ENCODE measurements at places on chromosomes 1 and 21. TPM values are rescaled to one million over a fixed set of nuclear protein-coding genes. Genes with fewer than 3 reads are reported as not detected.

DNA sequence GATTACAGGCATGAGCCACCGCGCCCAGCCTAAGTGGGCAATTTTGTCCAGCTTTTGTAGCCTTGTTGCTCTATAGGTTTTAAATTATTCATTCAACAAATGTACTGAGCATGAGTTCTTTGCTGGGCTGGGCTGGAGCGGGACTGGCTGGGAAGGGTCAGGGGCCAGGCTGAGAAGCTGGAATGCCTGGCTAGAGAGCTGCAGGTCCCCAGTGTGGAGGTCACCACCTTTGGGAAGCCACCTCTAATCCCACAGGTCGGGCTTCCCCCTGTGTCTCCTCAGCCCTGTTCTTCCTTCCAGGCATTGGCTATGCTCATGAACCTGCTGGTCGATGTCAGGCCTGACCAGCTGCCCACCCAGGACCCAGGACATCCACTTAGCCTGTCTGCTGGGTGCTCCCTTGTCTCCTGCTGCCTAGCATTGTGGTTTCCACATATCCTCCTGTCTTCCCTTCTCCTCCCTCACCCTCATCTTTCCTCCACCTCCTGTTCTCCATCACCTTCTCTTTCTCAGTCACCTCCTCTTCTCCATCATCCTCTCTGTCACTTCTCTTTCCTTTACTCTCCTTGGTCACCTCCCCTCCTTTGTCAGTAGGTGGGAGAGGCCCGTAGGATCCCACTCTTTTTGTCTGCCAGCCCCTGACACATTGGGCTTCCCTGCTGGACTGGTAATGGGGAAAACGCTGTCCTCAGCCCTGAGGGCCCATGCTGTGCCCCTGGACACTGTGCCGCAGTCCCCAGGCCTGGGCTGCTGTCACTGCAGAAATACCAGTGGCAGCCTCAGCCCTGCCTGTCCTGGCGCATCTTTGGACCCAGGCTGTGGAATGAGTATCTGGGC is 23.8 kb downstream of the SERINC2 start:
- no peak for DNase-seq

- no peak for DNase-seq
Observed at GRCh38 chr1:234127026-234127671, 222.7 kb downstream of the SLC35F3 start.

The MATN1 gene
- not detected for total RNA-seq

DNA sequence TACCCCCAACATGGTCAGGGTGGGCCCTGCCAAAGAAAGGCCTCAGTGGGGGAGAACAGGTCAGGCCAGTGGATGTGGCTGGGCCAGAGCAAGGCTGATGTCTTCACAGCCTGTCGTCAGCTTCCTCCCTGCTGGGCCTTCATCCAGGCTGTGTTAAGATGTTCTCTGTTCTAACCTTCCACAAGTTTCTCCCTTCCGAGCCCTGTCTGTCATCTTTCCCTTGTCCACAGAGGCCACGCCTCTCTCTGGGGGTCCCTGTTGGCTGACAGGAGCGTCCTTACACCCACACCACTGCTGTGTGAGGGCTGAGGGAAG is 36.2 kb downstream of the SIM2 start:
- DNase-seq = no peak

The ATF3 gene
- total RNA-seq = 1.4 TPM

GRCh38 chr1:116927049-116927798 is 17.5 kb downstream of the PTGFRN start:
- no peak for DNase-seq

DNA sequence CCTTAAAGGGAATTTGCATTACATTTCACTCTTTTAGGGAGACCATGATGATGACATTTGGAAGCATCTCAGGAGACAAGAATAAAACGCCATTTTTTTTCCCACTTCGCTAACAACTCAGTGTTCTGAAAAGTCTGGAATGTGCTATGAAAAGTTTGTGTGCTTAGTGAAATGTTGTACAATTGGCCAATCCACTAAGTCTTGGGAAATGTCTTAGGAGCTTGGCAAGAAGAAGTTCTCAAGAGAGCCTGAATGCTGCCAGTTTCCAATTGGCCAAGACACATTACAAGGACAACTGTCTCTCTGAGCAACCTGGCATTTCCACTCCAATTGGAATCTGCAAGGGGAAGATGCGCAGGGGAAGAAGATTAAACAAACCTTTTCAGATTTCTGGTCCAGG is 401.8 kb downstream of the RWDD3 start:
- no peak for DNase-seq

DNA sequence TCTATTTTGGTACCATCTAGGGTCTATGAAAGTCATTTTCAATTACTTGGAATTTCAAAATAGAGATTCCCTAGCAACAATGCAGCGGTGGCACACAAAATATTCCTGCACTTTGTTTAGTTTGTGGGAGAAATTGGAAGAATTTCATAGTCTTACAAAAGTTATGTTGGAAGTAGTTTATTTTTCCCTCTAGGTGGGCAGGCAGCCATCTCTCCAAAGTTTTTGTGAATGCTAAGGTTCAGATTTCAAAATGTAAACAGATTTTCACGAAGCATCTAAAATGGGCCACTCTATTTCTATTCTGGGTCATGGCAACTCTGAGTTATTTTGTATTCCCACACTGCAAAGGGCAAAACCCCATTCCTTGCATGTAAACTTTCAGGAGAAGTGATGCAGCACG is 8.0 kb downstream of the SMCP start:
- peak; percentile 24 for DNase-seq

GRCh38 chr21:18801468-18801867 is 397.9 kb upstream of the TMPRSS15 start:
- no peak for DNase-seq

DNA sequence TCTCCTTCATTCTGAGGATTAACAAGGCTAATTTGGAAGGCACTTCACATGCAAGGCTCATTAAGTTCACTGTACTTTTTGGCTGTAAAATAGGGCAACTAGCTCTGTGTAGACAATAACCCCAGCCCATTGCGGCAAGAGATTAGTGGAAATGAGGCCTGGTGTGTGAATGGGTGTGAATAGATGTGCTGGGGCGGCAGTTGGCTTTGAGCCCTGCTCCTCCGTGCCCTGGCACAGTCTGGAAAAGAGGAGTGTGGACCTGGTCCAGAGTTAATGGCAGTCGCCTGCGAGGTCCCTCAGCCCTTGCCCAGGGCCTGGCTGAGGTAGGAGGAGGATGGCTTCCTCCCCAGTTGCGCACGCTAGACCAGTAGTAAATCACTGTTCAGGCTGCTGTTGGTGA is 4.8 kb downstream of the KISS1 start:
- no peak for DNase-seq

DNA sequence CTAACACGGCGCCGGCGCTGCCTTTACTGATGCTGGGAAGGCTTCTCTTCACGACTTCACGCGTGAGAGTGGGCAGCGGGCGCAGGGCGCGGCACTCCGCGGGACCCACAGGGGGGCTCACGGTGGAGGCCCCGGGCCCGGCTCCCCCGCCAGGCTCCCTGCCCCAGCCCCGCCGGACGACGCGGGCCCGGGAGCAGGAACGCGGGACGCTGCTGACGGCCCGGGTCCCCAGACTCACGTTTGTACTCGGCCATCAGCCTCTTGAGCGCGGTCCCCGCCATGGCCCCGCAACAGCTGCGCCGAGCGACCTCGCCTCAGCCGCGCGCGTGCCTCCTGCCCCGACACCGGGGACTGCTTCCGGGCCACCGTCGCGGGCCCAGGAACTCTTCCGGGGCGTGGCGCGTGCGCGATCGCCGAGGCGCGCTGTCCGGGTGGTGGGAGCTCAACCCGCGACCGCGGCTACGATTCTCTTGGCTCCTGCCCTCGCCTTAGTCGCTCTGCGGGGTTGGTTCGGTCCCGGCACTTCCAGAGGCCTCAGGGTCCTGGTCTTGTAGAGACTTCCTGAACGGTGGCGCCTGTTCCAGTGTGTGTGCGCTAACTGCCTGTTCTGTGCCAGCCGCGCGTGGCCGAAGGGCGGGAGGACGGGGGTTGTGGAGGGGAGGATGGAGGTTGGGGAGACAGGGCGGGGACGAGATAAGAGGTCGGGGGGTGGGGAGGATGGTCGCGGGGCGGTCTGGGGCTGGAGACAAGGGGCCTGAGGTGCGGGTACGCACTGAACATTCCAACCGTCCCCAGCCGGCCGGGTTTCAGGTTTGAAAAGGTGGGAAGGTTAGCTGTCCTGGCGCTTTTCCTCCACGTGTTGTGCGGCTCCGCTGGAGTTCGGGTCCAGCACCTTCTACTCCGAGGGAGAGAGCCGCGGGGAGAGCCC is at the start of gene UBE2G2:
Gene UBE2G2, minus strand, starts transcription at position 353 of the 928 bp plus-strand sequence. Its CDS starts 72 bp downstream, at position 281.
- DNase-seq = peak; percentile 60
